ENCODE measurements at places on chromosomes 1 and 21.

DNA sequence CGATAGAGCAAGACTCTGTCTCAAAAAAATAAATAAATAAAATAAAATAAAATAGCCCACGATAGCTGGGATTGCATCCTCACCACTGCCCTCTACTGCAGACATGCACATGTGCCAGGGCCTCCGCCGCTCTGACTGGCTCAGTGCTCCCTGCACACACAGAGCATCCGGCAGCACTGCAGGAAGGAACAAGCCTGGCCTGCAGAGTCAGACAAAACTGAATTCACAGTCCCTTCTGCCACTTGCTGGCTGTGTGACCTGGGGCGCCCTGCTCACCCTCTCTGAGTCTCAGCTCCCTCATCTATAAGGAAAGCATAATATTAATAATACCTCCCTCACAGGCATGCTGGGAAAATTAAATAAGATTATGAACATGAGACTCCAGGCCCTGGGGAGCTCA is 35.4 kb downstream of the CSMD2 start:
- no peak for DNase-seq

DNA sequence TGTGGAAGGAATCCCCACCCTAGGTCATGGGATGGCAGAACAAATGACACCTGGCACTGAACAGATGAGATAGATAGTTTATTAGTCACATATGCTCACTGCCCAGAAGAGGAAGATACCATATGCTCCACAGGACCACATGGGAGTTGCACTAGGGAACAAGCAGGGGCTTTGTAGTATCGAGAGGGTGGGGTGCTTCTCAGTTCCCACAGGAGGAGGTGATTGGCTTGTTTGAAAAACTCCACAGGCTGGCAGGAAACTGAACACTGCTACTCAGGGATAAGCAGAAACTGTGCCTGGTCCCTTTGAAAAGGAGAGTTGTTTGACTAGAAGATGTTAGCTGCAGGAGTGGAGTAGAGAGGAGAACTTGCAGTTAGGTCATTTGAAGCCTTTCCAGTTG is 31.9 kb upstream of the RXRG start:
- no peak for DNase-seq

DNA sequence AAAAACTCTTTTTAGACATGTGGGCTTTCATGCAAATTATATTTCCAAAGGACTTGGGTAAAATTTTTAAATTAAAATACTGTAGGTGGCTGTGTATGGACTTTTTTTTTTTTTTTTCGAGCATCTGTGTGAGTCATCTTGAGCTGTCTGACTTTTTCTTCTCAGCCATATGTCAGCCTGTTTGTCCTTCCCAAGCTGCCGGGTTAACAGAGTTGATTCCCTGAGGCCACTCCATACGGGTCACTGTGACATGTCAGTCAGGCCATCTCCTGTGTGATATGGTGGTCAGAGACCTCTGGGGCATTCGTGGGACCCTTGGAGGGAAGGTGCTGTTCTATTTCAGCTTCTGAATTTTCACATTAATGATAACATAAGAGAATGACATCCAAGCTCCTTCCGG is 148.3 kb downstream of the KCNJ6 start:
- DNase-seq: no peak

DNA sequence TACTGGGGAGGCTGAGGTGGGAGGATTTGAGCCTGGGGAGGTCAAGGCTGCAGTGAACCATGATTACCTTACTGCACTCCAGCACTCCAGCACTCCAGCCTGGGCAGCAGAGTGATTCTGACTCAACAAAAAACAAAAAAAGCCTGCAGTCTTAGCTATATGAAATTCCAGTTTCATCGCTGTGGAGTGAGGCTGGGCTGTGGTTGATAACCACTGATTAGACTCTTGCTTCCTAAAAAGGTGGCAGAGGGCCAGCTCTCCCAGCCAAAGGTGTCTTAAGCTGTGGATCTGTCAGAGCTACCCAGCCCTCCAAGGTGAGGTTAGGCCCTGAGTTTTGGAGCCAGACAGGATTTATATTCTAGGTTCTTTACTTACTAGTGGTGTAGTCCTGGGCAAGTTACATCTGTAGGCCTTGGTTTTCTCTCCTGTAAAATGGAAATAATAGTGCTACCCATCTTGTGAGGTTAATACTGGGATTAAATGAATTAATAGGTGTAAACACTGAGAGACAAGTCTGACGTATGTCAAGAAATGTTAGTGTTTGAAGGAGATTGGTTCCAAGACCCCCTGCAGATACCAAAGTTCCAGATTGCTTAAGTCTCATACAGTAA is 35.9 kb downstream of the TMCC2 start:
- no peak for DNase-seq

DNA sequence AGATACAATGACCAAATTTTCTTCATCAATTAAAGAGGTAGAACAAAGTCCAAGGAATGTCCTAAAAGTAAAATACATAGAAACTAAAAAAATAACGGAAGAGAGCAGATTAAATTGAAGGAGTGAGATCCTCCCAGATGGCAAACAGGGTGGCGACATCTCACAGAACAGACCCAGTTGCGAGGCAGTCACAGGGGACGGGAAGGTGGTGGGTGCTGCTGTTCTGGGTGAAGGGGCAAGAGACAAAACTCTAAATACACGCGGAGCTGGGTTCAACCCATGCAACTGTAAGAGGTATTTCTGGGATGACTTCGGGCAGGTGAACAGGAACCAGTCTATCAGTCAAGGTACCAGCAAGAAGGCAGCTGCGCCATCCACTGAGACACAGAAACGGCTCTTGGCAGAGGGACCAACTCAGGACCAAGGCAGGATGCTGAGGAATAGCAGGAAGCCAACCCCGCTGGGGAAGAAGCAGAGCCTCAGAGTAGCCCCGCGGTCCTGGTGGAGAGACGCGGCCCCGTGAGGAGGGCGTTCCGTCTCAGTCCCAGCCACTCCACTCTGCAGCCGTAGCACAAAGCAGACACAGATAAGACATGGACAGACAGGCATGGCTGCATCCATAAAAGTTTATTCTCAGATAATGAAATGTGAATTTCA is 32.2 kb downstream of the WDR4 start:
- DNase-seq: no peak

DNA sequence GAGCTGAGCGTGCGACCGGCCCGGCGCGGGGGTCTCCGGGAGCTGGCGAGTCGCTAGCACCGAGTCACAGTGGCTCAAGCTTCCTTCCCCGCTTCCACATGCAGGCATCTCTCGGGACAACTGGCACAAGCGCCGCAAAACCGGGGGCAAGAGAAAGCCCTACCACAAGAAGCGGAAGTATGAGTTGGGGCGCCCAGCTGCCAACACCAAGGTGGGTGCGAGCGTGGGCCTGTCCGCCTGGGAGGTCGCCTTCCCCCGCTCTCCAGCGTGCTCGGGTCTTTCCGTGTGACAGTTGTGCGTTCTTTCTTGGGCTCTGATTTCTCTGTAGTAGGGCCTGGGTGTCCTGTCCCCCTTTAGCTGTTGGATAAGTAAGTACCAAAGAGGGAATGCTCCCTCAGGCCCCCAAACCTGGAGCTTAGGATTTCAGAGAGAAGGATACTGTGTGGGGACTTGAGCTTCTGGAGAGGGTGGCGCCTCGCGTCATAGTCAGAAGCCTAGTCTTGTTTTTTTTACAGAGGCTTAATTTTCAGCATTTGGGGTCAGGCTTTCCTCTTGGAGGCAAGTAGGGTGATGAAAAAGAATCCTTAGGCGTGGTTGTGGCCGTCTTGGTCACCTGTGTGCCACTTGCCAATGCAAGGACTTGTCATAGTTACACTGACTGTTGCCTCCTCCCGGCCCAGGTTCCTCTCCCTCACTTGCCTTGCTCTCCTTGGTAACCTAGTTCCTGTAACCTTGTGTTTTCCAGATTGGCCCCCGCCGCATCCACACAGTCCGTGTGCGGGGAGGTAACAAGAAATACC is 790 bp downstream of the RPS8 start:
- peak; percentile 64 for DNase-seq

DNA sequence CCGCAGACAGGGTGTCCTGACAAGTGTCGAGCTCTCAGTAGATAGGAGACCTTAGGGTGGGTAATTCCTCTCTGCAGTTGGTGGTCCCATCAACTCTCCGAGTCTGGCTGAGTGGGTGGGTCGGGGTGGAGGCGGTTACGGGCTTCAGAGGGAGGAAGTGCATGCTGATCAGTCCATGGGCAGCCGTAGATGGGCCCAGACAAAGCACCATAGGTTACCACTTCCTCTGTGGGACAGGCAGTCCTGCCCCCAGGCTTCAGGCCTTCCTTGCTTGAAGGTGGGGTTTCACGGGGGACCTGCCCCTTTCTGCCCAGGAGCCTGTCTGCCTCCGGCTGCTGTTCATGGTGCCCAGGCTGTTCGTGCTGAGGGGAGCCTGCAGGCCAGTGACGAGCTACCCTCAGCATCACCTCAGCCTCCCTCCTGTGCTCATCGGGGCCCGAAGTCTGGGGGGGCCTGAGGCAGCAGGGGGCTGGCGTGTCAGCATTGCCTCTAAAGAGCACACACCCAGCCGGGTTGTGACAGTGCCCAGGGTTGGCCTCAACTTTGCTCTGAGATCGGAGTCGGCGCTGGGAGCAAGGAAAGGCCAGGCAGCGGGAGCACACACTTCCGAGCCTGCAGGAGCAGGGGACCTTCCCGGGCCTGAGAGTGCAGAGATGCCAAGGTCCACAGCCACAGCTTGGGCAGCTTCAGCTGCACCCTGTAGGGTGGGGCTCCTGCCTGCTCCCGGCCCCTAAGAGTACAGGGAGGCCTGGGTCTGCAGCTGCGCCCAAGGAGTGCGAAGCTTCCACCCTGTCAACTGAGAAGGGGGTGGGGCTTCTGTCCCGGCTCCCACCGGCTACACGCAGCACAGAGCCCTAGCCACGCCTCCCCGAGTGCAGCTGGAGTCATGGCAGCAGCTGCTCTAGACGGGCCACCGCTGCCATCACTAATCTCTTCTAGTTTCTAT is 225.4 kb upstream of the NRIP1 start:
- DNase-seq: no peak

Data from ureter (tissue), 1 donor.